Esophagus squamous epithelium (tissue), 5 donors: ENCODE measurements at places on chromosomes 7 and 10. TPM values are rescaled to one million over a fixed set of nuclear protein-coding genes. Genes with fewer than 3 reads are reported as not detected.

- H3K27me3 ChIP-seq, result no peaks in the 10 kb centered on the region
- DNase-seq, result no peak
- H3K4me1 ChIP-seq, result no peaks in the 10 kb centered on the region
Observed at GRCh38 chr7:120731271-120731670, 126.7 kb downstream of the TSPAN12 start.

DNA sequence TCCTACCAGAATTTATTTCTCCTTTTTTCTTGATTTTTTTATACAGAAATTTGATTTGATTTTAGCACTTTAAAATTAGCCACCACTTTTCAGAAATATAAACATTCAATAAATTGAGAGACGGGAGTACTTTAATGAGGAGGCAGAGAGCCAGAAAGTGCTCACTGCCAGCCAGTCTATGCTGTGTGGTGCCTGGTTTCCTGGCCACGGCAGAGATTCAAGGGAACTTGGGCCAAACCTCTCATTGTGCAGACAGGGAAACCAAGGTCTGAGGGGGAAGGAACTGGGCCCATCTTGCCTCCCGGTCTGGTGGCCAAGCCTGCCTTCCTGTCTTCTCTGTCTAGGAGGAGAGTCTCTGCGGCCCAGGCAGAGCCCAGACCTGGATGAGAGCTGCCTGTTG lies 25.9 kb downstream of the ADAMTS14 start:
- no peak for DNase-seq
- no peaks in the 10 kb centered on the region for H3K27me3 ChIP-seq
- H3K27ac ChIP-seq, result no peak overlapping the region
- no peak overlapping the region for H3K4me3 ChIP-seq

DNA sequence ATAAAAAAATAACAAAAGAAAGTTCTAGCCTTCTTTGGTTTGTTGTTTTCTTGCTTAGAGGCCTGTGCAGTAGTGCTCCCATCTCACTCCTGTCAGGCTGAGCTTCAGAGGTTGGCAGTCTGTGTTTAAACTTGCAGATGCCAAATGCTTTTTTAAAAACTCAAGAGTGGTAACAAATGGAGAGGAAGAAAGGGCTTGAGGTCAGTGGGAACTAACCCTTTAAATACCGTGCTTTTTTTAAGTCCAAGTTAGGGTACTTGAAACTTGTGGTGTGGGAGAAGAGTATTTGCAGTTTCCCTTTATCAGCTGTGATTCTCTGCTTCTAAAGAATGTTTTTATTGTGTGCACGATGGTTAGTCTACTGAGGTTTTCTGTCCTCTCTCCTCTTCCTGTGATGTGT lies 29.4 kb downstream of the ZRANB1 start:
- H3K4me3 ChIP-seq, result no peak overlapping the region
- peaks cover 81% of the 10 kb centered on the region for H3K36me3 ChIP-seq
- DNase-seq, result no peak

IGF2BP3 gene
- 6.6 TPM for total RNA-seq
